Urothelium cell line (cell line): ENCODE measurements at places on chromosomes 2 and 18.
A peak's percentile ranks its signal among the peaks of the same experiment; 100 is the strongest.

DNA sequence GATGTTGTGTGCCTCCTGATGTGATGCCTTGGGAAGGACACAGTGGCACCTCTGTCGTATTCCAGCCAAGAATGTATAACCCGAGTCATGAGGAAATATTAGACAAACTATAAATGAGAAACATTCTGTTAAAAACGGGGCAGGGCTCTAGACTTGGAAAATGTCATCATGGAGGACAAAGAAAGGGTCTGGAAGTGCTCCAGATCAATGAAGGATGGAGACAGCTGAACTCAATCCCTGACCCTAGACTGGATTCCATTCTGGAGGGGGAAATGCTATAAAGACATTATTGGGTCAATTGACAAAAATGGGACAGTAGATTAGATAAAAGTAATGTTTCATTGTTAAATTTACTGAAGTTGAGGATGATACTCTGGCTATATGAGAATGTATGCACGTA lies 92.1 kb downstream of the SLC4A3 start:
- DNase-seq: no peak

DNA sequence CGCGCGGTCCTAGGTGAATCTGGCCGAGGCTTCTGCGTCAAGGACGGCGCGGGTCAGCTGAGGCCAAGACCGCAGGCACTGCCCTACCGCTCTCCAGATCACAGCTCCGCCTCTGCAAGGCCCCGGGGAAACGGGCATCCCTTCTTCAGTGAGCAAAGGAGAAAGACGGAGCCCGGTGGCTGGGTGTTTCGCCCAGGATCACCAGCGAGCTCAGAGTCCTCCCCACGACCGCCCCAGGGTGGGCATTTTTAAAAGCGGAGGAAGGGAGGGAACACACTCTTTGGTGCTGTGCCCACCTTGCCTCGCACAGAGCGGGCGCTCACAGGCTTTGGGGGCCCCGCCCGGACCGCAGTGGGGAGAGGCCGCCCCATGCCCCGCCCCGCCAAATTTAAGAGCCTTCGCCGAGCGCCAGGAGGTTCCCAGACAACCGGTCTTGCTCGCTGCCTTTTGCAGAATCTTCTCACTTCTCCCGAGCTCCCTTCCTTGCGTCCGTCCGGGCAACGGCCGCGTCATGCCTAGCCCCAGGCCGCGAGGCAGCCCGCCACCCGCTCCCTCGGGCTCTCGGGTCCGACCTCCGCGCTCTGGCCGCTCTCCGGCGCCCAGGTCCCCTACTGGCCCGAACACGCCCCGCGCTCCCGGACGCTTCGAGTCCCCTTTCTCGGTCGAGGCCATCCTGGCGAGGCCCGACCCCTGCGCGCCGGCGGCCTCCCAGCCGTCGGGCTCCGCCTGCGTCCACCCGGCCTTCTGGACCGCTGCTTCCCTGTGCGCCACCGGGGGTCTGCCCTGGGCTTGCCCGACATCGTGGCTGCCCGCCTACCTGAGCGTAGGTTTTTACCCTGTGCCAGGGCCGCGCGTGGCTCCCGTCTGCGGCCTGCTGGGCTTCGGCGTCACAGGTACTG lies at the start of gene NOTO:
NOTO (plus strand) TSS at position 419 of the 899 bp plus-strand sequence; CDS start at position 512, 93 bp downstream.
- no peak for DNase-seq

DNA sequence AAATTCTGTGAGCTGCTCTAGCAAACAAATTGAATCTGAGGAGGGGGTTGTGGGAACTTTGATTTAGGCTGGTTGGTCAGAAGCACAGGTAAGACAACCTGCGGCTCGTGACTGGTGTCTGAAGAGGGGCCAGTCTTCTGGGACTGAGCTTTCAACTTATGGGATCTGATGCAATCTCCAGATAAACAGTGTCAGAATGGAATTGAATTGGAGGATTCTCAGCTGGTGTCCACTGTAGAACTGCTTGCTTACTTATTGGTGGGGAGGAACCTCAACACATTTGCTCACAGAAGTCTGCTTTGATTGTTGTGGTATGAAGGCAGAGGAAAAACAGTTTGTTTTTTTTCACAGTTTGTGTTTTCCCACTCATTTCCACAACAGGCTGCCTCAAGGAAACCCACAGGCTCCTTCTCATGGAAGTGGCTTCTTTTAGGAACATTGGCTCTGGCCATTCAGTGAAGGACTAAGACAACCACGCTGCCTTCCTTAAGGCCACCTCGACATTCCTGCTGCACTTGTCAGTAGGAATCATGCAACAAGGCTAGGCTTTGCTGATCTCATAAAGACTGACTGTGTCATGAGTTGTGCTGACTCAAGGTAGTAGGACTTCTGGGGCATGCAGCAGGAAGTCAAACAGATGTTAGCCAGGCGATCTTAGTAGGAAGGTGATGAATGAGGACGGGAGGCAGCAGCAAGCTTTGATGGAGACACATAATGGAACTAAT lies 104.7 kb downstream of the TSN start:
- DNase-seq: peak; percentile 72

GRCh38 chr2:117771969-117772630 lies 42.4 kb upstream of the DDX18 start:
- no peak for DNase-seq

DNA sequence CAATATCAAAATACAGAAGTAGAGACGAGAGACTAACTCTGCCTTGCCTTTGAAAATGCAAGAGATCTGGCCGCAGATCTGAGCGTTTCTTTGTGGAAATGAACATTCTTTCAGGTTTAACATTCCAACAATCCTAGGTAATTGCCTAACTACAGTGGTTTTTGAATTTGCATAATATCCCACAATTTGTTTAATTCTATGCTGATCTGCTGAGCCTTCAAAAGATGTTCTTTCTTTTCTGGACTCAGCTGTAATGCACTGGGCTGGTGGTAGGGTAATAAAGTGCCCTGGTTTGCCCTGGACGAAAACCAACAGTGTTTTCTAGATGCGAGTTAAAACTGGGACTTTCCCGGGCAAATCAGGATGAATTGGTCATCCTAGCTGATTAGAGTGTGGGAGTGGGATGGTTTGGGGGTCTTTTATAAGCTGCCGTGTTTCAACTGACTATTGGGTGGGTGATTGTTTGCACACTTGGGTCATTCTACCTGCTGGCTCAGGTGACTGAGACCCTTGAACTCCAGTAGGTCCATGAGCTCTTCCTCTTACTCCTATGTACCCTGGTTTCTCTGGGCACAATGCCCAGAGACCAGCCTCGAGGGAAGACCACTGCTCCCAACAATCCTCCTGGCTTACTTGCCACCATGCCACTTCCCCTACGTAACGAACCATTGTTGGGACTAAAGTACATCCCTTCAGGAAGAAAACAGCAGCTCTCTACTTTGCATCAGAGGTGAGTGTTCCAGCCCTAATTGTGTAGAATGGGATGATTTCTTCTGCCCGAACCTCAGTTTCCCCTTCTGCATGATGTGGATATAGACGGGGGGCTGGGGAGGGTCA lies 3.4 kb upstream of the PAX8 start:
- peak; percentile 29 for DNase-seq
